ENCODE measurements at places on chromosomes 7 and 10.

- no peak for DNase-seq
Observed at GRCh38 chr10:91596825-91597196, 36.1 kb downstream of the PPP1R3C start.

- peak; percentile 17 for DNase-seq
Observed at GRCh38 chr7:50610521-50611277, 45.5 kb upstream of the DDC start.

GRCh38 chr7:2809903-2810625 lies 34.0 kb downstream of the GNA12 start:
- no peak for DNase-seq

DNA sequence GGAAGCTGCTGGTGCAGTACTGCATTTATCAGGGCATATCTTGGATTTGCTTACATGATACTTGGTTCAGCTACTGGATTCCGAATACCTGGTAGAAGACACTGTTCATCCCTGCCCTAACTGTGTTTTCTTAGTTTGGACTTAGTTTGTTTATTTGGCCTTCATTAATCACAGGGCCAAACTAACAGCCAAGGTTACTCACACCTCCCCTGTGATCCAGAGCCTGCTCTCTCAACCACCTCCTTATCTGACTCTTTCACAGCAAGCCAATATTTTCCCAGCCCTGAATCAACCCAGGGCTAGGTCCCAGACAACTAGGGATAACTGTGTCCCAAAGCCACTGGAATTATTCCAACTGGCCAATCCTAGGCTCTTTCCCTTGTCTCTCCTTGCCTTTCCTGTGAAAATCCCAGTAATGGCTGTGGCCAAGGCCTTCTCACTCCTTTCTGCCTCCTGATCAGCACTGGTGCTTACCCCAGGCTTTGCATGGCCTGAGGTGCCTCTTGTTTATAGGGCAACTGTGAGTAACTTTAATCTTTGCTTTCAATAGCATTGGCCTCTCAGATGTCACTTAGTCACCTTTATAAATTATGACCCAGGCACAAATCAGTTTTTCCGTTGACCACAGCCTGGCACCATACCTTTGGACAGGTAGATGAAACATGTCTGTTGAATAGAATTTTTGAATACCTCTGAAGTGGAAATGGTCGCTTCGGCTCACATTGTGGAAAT lies 9.3 kb upstream of the JCAD start:
- no peak for DNase-seq

DNA sequence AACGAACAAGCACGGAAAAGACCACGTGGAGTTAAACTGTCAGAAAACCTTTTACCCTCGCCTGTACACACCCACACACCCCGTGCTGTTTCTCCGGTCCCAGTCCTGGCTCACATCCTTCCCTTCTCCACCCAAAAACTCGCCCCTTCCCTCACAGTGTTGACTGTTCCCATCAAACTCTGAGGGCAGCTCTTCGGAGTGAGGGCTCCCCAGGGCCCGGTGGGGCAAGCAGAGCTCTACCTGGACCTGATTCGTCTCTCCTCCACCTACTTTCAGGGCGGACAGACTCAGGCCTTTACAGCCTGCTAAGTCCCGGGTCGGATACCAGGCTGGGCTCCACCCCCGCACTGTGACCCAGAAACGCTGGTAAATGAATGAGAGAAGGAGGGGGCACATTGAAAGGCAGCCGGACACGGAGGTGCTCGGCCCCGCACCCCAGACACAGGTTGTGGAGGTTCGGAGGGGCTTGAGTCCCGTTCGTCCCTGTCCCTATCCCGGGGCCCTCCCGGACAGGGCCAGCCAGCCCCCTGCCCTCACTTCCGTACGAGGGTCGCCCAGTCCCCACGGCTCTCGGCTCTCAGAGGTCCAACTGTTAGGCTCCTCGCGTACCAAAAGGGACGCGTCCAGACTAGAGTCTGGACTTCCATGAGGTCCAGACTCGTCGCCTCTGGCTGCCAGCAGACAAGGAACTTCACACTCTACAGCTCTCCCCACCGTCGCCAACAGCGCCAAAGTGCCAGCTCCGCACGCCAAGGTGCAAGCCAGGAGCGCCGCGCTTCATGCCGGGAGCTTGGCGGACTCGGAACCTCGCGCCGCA lies 31.7 kb upstream of the ASL start:
- DNase-seq = peak; percentile 33

GRCh38 chr7:99244939-99245338 lies 27.7 kb upstream of the MYH16 start:
- DNase-seq = no peak

GRCh38 chr10:76626386-76626785 lies 1011.2 kb downstream of the KCNMA1 start:
- DNase-seq = no peak

GRCh38 chr7:157622000-157622399 lies 285.2 kb downstream of the DNAJB6 start:
- no peak for DNase-seq

- no peak for DNase-seq
Observed at GRCh38 chr10:11260170-11260569, 242.5 kb downstream of the CELF2 start.

GRCh38 chr7:157916946-157917640 lies 580.3 kb downstream of the DNAJB6 start:
- DNase-seq = no peak

GRCh38 chr10:121099592-121099991 lies 248.4 kb downstream of the WDR11 start:
- DNase-seq = no peak

GRCh38 chr7:18283045-18283444 lies 212.5 kb upstream of the HDAC9 start:
- no peak for DNase-seq

- peak; percentile 35 for DNase-seq
Observed at GRCh38 chr7:90816511-90817142, 220.5 kb downstream of the CDK14 start.

- no peak for DNase-seq
Observed at GRCh38 chr10:101019440-101019703, 11.6 kb downstream of the PDZD7 start.

DNA sequence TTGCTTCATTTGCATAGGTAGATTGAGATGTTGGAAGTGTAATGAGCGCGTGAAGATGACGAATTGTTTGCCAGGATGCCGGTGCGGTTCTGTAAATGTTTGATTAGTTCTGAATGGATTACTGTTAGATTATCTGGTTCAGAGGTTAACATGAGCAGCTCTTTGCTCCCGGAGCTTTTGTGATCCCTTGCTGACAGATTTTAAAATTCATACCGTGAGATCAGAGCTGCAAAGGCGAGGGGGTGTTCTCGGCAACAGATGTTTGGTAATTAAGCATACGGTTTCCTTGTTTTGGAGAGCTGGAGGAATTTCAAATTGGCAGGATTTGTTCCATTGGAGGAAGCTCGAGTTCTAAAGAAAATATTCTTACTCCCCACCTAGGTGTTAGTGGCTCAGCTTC lies 237.8 kb upstream of the GPR26 start:
- DNase-seq = no peak

DNA sequence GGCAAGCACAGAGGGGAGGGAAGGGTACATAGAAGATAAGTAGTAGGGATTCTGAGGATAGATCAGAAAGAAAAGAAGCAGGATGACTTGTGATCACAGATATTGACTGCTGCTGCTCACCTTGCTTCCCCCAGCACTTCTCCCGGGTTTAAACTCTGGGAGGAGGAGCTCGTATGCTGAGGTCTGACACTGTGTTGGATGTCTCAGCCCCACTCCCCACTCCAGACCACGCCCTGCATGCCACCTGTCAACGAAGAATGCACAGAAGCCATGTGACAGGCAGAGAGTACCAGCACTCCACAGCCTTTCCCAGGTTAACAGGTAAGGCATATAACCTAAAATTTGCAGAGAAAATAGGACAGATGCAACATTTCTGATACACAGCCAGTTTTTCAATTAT lies 388.9 kb downstream of the TNS3 start:
- no peak for DNase-seq

- no peak for DNase-seq
Observed at GRCh38 chr10:17649836-17650235, 5.9 kb downstream of the STAM start.

DNA sequence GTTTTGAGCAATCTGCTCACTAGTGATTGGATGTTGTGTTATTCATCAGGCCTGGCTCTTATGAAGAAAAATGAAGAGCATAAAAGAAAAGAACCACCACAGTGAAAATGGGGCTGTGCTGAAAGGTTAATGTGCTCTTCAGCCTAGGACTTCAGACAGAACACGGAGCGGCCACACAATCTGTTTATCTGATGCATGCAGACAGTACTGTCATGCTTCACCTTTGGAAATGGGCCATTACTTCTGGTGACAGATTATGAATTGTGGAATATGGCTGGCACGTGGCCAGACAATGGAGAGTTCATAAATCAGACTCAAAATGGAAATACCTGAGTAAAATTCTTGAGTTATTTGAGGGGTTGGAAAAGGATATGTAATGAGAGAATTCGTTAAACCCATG lies 86.0 kb upstream of the NOBOX start:
- DNase-seq = peak; percentile 56

DNA sequence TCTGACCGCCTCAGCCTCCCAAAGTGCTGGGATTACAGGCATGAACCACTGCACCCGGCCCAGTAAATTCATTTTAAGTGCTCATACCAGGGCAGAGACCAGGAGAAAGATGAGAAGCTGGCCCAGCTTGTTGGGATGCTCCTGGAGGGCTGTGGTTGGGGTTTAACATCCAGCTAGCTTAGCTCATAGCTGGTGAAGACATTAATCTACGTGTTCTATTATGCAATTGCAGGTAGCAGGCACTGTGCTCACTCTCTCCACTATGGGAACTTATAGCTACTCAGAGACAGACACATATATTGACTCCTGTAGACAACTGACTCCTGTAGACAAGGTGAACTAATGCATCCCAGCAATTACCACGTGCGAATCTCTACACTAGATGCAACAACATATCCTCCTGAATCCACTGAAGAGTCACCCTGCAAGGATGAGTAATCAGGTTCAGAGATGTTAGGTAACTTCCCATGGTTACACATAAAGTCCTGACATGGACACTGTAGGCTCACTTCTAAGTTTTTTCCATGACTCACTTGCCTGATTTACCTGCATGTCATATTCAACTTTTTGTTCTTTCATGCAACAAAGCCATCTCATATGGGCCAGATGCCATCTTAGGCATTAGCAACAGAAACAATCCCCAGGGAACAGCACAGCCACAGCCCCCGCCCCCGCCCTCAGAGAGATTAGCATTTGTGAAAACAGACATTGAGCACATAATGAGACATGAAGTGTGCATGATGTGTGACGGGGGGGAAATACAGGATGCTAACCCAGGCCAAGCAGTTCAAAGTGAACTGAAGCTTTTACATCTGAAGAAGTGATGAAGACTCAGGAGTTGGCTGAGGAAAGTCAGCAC lies 37.2 kb downstream of the ERLIN1 start:
- no peak for DNase-seq

DNA sequence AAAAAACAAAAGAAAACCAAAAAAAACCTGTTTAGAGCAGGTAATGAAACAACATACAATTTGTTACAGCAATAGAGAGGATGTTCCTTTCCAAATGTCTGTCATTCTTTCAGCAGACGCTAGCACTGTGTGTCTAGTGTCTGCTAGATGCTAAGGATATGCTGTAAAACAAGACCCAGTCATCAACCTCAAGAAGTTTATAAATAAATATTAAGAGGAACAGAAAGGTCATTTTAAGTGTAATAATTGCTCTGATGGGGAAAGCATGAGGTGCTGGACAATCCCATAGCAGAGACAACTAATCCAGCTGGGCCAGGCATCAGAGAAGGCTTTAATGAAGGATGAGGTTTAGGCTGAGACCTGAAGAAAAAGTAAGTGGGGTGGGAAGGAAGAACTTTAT lies 23.3 kb upstream of the ASCC1 start:
- no peak for DNase-seq

DNA sequence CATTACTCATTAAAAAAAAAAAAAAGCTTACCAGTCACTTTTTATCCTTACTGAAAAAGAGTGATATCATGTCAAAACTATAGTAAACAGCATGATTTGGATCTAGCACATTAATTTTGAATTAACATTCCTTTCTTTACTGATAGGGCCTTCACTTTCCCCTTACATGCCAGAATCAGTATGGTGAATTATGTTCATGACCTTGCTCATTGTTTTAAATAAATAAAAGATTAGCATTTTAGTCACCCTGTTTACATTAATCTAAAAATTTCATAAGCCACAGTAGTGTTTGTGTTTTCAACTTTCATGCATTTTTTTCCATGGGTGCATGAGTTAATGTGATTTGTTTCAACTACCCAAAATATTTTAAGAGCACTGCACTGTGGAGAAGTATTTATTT lies 160.8 kb downstream of the TFEC start:
- DNase-seq = no peak

All from hematopoietic multipotent progenitor cell treated with erythropoietin and hydrocortisone succinate and interleukin-3 and kit ligand, for 8 days (in vitro differentiated cells).